Fibroblast of skin of abdomen (primary cell): ENCODE measurements at places on chromosomes 3 and 15.

GRCh38 chr3:193780810-193781478, 187.9 kb downstream of the OPA1 start:
- peak; percentile 96 for DNase-seq

DNA sequence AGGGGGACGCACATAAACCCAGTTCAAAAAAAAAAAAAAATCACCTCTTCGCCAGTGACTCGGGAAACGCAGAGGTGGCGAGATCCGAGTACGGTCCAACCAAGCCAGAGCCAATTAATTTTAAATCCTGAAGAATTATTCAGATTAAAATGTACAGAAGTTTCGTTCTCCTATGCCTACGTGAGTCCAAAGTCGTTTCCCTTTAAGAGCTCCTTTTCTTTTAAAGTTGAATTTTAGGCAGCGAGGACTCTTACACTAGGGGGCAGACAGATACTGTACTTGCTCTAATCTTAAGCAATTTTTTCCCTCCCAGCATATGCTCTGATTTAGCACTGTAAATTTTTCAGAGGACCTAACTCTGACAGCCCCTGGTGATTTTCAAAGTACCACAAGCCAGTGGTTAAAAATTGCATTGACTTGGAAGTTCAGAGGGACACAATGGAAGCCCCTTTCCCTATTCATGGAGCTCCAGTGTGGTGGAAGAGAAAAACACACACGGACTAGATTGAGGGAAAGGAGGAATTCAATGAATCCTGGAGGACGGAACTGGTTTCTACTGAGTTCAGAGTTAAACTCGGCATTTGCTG, 3.3 kb upstream of the NR2F2 start:
- peak; percentile 90 for DNase-seq

- no peak for DNase-seq
Observed at GRCh38 chr15:27646531-27646930, 452.6 kb downstream of the OCA2 start.

- no peak for DNase-seq
Observed at GRCh38 chr3:192545333-192545732, 182.0 kb downstream of the FGF12 start.

DNA sequence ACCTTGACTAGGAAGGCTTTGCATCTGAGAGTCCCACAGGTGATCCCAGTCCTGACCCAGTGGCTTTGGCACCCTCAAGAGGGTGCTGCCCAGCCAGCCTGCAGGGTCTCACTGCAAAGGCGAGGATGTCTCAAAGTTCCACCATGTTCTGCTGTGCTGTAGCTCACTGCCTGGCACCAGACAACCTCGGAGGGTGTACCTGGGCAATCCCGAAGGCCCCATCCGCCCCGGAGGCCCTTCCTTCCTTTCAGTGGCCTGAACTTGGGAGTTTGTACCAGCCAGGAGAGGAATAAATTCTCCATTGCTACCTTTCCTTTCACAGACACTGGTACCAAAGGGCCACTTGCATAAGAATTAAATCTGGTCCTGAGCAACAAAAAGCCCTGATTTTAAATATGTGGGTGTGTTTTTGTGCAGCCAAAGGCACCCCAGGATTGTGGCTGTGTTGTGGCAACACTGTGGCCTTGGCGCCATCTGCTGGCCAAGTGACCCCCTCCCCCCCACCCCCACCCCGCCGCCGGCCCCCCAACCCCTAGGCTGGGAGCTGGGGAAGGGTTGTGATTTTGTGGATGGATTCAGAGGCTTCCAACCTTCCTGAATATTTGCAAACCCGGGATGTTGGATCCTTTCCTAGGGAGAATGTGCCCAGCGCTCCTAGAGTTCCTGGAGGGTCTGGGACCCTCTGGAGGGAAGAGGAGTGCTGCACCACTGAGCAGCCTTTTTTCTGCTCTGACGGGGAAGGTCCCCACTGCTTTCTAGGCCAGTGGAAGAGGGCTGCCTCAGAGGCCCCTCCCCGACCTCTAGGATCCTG, 9.7 kb upstream of the PTPN23 start:
- DNase-seq: peak; percentile 18
